Renal pelvis (tissue), 12 donors: ENCODE measurements at places on chromosomes 6 and 20. TPM values are rescaled to one million over a fixed set of nuclear protein-coding genes. Genes with fewer than 3 reads are reported as not detected.

DNA sequence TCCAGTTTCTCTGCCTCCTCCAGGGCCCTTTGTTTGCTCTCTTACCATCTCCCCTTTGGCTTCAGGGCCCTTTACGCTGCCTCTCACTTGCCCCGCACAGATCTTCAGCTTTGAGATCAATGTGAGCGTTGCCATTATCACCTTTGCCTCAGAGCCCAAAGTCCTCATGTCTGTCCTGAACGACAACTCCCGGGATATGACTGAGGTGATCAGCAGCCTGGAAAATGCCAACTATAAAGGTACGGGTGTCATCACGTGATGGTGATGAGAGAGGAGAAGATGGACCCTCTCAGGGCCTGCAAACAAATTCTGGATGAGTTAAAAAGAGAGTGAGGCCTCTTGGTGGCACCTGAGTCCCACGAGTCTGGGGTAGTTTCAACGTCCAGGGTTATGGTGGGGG is 8.3 kb downstream of the C2 start:
- DNase-seq = no peak

Gene AHI1
- polyA plus RNA-seq = 45.4 TPM

GRCh38 chr20:56088375-56088774 is 83.1 kb upstream of the CBLN4 start:
- no peak for DNase-seq

DNA sequence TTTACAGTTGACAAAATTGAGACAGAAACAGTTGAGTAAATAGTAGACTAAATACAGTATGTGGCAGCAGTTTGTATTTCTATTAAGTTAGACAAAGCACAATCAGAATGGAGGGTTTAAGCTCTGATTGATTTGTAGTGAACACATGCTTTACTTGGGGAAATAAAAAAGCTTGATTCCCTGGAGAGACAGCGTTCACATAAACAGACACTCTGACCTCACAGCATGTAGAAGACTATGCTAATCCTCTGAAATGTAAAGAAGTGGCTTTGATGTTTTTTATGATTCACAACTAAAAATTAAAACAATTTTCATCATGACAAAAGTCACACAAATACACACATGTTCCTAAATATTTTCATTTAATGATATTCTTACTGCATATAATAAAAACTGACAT is 126.9 kb upstream of the FAM83B start:
- no peak for DNase-seq

Gene KCNG1
- polyA plus RNA-seq = 8.2 TPM

Gene CYP24A1
- polyA plus RNA-seq = 4.1 TPM

Gene BTNL2
- 3.4 TPM for polyA plus RNA-seq

- DNase-seq = no peak
Measured at GRCh38 chr6:151627689-151628444, 134.1 kb downstream of the CCDC170 start.

DNA sequence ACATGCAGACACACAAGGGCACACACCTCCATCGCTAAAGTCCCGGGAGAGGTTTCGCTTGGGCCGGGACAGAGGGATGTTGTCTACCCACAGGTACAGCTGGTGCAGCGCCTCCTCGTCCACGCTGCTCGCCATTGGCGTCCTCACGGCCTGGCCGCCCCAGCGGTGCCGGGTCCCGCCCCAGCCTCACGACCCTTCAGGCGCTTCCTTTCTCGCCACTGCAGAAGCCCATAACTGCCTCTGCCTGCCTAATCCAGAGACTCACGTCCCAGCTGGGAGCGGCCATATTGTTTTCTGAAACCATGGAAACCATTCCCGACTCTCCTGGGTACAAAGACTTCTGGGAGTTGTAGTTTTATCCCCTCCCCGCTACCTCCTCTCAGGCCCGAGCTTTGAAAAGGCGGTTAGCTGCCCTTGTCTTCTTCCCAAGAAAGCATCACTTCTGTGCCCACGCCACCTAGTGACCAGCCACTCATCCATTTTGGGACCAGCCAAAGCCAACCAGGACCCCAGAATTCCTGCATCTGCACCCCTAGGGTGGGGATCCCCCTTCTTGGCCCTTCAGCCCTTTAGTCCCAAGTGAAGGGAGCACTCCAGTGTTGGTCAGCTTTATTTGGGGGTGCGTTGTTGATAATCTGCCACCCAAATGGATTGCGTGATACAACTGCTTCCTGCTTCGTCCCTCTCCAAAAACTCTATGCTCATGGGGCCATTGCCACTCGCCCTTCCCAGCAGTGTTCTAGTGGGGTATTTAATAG is at the start of gene SPEF1:
Gene SPEF1 (minus strand): TSS at position 296 of the 758 bp plus-strand sequence. CDS start 161 bp downstream, at position 135.
- DNase-seq = peak; percentile 95

DNA sequence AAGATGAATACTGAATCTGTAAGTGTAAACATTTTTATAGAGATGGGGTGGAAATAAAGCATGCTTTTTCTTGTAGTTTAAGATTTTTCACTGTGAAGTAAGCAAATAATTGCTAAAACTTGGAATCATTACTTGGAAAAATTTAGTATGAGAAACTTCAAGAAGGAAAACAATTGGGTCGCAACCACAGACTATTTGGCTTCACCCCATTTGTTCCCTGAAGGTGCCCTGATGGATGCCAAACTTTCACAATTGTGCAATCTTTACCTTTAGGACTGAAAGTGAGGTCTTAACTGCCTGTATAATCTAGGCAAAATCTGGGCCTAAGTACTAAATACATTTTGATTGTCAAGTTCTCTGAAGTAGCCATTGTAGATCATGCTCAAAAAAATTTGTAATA is 330.1 kb downstream of the HDGFL1 start:
- DNase-seq = no peak

DNA sequence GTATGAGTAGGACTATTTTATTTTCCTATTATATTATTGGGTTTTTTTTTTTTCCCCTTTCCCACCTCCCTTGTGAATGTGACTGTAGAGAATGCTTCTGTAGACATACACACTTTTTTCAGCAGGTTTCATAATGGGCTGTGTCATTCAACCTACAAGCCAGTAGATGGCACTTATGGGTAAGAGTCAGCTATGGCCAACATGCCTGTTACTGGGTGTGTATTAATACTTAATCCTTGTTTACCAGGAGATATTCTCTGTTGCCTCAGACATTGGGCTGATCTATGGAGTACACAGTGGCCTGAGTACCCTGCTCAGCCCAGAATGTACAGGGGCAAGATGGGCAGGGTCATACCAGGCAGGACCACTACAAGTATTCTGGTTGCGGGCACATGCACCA is 382.5 kb downstream of the EPHA7 start:
- no peak for DNase-seq

- no peak for DNase-seq
Measured at GRCh38 chr6:29964518-29964886, 22.2 kb downstream of the HLA-A start.

- DNase-seq = no peak
Measured at GRCh38 chr20:595330-596308, 14.5 kb downstream of the TCF15 start.

Gene ADGB
- polyA plus RNA-seq = 0.40 TPM

GRCh38 chr6:63814459-63814858 is 178.9 kb downstream of the PHF3 start:
- no peak for DNase-seq

Gene PRDM13
- polyA plus RNA-seq = not detected

Gene SOX12
- 36.4 TPM for polyA plus RNA-seq

GRCh38 chr6:169406034-169406433 is 152.4 kb upstream of the THBS2 start:
- no peak for DNase-seq

DNA sequence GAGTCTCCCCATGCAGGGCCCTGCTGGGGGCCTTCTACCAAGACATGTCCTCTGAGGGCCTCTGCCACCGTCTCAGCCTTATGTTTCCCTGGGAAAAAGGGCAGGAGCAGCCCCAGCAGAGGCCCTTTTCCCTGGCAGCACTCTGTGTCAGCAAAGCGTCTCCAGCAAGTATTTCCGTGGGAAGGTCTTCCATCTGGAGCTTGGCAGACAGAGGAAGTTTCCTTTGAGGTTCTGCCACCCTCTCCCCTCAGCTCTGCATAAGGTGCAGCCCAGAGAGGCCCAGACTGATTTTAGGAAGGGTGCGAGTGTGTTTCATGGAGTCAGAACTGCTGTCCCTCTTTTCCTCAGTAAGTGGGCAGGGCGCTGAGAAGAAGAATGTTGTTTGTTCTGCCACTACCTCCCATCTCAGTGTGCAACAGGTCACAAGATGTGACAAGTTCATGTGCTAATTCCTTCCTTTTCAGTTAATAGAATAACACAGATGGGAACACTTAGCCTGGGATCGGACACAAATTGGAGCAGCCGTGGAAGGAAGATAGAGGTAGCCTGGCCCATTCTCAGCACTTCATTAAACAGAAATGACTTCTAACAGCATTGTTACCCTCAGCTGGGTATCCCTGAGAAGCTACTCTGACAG is 784.4 kb downstream of the MAFB start:
- DNase-seq = no peak

Gene ARMH2
- polyA plus RNA-seq = not detected

DNA sequence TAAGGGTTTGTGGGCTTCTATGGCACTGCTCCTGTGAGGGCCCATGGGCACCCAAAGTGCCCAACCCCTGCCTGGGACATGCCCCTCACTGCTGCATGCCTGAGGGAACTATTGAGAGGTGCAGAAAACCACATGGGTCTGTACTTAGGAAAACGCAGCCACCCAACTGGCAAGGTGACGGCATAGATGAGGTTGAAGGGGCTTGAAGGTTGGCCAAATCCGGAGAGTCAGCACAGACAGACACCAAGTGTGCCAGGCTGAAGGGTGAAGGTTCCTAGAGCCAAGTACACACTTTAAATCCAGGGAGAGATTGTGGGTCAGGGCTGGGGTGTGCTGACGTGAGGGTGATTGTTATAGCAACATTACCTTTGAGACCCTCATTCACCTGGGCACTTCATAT is 6.2 kb downstream of the BANF2 start:
- no peak for DNase-seq

DNA sequence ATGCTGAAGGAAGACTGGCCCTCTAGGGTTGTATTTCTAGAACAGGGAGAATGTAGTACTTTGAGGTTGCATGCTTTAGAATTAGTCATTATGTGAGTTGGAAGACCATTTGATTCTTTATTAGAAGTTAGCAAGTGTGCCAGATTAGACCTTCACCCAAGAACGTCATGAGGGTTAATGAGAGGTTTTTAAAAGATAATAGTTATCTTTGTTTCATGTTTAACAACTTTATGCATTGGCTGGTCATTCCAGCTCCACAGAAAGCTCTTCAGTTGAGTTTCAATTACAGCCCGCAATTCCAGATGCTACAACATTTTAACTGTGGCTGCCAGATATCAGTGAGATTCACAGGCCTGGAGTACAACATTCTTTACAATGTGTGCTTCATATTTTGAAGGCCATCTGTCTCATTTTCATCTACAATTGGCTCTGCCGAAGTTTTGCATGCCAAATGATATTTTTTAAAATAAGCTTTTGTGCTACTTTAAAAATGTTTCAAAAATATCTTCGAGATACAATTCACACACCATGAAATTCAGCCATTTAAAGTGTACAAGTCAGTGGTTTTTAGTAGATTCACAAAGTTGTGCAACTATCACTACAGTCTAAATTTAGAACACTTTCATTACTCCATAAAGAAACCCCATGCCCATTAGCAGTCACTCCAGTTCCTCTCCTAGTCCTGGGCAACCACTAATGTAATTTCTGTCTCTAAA is 61.1 kb upstream of the FBXO30 start:
- DNase-seq = no peak

DNA sequence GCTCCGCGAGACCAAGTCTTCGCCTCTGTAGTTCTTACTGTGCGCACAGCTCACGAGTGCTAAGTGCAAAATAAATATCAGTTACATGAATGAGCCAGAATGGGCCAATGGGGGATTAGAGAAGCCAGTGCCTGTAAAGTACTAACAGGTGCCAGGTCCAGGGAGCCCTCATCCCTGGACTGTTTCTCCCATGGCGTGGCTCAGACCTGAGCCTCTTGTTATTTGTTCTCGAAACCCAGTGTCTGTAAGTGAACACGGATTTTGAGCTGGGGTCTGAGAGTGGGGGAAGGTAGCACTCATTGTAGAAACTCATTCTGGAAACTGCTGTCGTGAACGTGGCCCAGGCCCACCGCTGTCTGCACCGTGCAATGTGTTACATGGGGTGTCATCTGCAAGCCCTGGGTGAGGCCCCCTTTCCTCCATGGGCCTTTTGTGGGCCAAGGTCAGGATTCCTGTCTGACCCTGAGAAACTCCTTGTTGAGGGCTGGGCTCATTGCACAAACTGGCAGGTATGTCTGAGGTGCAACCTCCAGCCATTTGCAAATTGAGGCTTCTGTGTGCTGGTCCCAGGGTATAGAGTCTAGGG is 154.7 kb downstream of the SYCP2 start:
- DNase-seq = no peak

DNA sequence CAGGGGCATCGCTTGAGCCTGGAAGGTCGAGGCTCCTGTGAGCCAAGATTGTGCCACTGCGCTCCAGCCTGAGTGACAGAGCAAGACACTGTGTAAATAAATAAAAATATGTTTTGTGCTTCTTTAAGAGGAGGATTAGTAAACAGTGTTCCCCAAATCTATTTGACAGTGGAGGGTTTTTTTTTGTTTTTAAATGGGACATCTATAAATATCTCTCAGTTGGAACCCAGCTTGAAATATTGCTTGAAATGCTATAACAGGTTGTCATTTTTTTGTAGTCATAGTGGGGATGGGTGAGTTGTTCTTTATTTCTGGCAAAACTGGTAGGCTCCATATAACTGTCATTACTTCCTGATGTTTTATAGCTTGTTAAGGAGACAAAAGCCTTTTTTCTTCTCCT is 54.3 kb downstream of the CARMIL1 start:
- no peak for DNase-seq

- DNase-seq = peak; percentile 55
Measured at GRCh38 chr20:56400001-56400640, 7.7 kb downstream of the CSTF1 start.

- no peak for DNase-seq
Measured at GRCh38 chr20:32792316-32792715, 27.4 kb upstream of the MAPRE1 start.

- DNase-seq = no peak
Measured at GRCh38 chr6:26389349-26389894, 6.5 kb downstream of the BTN2A2 start.

GRCh38 chr6:129894921-129895320 is 33.8 kb upstream of the TMEM244 start:
- no peak for DNase-seq

- DNase-seq = no peak
Measured at GRCh38 chr6:159695984-159696383, 2.9 kb upstream of the SOD2 start.

- DNase-seq = no peak
Measured at GRCh38 chr20:21704408-21705385, 767 bp upstream of the PAX1 start.

GRCh38 chr20:41426086-41426830 is 59.6 kb upstream of the EMILIN3 start:
- DNase-seq = no peak

DNA sequence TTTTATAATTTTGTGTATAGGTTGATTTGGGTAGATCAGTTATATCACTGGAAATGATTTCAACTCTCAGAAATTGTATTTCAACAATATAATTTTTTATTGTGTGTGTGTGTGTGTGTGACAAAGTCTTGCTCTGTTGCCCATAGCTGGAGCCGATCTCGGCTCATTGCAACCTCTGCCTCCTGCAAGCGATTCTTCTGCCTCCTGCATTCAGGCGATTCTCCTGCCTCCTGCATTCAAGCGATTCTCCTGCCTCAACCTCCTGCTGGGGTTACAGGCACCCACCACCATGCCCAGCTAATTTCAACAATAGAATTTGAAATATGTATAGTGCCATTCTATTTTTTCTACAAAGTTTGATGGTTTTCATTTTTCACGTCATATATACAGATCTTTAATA is 24.1 kb downstream of the AFDN start:
- DNase-seq = no peak

- DNase-seq = no peak
Measured at GRCh38 chr20:33165416-33166055, 2.4 kb upstream of the BPIFA2 start.
